CD14-positive monocyte (primary cell): ENCODE measurements at places on chromosomes 7 and 10.

- DNase-seq: no peak
These were observed 23.8 kb upstream of the IFIT2 start for GRCh38 chr10:89278034-89278535.

- DNase-seq: no peak
These were observed 3.6 kb downstream of the ZNF438 start for GRCh38 chr10:31028081-31028480.

GRCh38 chr7:101829821-101830220, 12.4 kb downstream of the CUX1 start:
- DNase-seq: no peak

GRCh38 chr7:50481867-50482266, 31.7 kb upstream of the FIGNL1 start:
- no peak for DNase-seq

DNA sequence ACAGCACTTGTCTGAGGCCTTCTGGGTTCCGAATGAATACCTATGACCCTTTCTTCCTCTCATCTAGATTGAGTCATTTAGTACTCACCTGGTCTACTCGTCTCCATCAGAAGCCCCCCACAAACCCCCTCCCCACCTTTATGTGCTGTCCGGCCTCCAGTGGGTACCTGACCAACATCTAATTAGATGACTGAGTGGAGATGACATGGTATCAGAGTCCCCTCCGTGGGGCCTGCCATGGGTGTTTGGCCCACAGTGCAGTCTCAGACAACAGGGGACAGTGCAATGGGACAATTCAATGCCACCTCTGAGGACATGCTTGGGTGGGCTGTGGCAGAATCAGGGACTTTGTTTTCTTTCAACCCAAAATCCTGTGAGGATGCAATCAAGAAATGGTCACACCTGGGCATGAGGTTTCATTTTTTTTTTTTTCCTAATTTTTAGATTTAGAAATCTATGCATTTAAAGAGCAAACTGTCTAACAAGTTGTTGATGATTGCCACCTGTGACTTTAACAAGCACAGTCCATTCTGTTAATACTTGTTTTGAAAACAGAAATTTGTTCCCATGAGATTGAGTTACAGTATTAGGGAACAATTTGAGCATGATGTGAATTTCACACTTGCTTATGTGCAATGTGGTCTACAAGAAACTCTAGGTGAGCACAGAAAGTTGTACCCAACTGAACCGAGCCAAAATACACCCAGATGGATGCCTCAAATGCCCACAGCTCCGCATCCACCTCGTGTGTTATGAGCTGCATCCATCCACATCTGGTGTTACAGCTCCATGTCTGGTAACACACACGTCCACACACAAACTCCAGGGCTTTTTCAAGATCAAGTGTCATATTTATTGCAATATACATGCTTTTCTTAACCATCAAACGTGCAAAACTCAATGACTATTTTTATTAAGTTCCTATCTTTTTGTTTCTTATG, 27.5 kb downstream of the GPRIN2 start:
- no peak for DNase-seq

DNA sequence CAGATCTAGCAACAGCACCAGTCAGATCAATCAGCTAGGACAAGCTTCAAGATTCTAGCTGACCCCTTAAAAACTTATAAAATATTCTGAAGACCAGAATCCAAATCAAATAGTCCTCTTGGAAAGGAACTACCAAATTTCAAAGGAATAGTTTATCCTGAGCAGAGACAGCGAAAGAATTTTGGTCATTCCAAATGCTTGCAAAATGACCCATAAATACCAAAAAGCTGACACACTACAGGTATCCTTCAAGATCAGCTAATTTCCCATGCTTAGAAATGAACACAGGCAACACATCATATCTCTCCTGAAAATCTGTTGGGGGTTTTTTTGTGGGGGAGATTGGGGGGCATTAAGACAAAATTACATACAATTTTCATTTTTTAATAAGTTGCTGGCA, 78.8 kb downstream of the PDSS1 start:
- DNase-seq: no peak

GRCh38 chr7:28704706-28705105, 253.4 kb downstream of the TRIL start:
- DNase-seq: no peak

- DNase-seq: no peak
These were observed 3.2 kb downstream of the PLPP4 start for GRCh38 chr10:120460186-120460585.

DNA sequence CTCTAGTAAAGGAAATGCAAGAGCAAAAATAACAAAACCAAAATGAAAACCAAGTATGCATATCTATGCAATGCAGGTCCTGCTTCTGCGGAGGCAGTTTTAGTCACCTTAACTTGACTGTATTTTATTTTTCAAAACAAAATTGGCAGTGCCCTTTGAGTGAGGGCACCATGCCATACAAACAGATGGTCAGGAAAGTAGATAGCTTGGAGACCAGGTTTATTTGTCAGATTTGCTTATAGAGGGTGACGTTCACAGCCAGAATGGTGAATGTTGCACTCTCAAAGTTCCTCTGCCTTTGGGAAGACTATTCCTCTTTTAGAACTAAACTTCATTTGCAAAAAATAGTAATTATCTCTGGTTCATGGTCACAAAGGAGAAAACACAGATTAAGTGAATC, 801.9 kb downstream of the ANKRD7 start:
- DNase-seq: no peak

- no peak for DNase-seq
These were observed 32.1 kb downstream of the NRF1 start for GRCh38 chr7:129643550-129644170.

- DNase-seq: no peak
These were observed 274.6 kb upstream of the PLPP4 start for GRCh38 chr10:120182431-120182830.

DNA sequence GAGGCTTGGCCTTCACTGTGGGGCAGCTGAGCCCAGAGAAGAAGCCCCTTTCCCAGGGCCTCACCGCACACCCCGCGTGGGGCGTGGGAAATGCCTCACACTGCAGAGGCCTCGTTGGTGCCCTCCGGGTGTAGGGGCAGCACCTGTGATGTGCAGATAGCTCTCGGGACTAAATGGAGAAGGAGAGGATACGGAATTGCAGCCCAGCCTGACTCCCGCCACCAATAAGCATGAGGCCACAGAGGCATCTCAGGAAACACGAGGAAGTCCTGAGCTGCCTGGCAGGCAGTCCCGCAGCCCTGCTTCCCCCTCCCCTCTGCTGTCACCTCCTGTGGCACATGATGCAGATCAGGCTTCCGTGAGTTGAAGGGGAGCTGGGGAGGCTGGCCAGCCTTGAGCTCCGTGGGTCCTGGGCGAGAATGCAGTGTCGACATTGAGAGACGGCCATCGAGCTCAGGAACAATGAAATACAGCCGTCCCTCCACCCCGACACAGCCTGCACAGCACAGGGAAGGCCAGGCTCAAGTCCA, 59.6 kb upstream of the PPP2R2D start:
- no peak for DNase-seq

DNA sequence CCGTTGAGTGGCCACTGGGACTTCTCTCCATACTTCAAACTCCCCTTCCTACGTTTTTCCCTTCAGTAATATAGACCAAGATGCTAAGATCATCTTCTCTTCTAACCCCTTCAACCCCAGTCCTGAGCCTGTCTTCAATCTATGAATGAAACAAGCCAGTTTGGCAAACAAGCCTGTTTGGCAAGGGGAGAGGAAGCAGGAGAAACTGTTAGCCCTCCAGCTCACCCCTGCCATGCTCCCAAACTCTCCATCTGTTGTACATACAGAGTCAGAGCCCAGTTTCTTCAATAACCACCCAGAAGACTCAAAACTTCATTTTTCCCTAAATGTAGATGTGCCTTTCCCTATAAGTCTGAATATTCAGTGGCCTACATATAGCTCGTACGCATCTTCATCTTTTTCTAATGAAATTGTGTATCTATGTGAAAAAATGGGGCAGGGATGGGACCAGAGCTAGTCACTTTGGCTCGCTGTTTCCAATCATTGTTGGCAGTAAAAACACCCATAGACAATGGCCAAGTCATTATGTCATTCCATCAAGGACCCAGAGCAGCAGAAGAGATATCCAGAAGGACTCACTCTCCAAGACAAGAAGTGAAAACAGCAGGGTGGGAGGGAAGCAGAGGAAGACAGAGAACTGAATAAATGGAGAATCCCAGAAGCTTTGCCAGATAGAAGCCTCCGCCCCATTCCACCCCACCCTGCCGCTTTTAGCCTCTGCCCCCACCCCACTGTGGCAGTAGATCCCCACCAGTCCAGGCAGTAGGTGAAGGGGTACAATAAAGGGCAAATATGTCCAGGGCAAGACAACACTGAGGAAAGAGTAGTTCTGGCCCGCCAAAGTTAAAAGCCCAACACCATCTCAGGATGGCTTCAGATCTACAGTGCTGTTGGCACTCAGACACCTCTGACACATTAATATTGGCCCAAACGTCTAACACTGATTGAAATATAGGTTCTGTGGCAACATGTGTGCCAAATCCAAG, 87.3 kb downstream of the DOCK4 start:
- no peak for DNase-seq

DNA sequence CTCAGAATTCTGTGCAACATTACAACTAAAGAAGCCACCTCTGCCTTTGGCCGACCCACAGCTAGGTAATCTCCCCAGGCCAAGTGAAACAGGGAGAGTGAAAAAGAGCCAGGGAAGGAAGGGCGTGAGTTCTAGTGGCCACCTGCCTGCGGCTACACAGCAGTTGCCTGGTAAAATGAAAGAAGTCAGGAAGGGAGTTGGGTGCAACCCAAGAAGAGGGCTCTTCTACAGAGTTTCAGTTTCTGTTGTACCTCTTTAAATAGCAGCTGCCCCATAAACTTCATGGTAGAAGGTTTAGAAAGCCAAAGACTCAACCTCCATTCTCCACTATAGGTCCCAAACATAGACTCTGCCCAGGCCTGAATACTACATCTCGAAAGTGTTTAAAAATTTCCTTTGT, 76.2 kb upstream of the TMEM168 start:
- DNase-seq: no peak

- DNase-seq: no peak
These were observed 178.0 kb downstream of the MDFIC start for GRCh38 chr7:115099906-115100305.

- no peak for DNase-seq
These were observed 282.2 kb downstream of the NEBL start for GRCh38 chr10:20614911-20615310.

DNA sequence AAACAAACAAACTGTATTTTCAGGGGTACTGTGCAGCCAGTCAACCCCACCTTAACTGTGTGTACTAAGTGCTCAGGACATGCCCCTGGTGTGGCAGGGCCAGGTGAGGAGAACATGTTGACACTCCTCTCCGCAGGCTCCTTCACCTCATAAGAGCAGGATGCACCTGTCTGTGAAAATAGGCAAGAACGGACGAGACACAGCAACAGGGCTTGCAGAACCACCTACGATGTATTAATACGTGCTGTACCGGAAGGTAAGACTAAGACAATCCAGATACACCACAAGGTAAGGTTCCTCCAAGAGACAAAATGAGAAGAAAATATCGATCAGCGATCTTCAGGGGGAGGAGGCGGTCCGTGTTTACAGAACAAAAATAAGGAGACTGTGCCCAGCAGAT, 65.8 kb upstream of the CAMK2B start:
- no peak for DNase-seq

GRCh38 chr7:3655635-3656034, 354.6 kb downstream of the SDK1 start:
- no peak for DNase-seq

GRCh38 chr7:99860281-99861127, 16.3 kb downstream of the OR2AE1 start:
- no peak for DNase-seq

DNA sequence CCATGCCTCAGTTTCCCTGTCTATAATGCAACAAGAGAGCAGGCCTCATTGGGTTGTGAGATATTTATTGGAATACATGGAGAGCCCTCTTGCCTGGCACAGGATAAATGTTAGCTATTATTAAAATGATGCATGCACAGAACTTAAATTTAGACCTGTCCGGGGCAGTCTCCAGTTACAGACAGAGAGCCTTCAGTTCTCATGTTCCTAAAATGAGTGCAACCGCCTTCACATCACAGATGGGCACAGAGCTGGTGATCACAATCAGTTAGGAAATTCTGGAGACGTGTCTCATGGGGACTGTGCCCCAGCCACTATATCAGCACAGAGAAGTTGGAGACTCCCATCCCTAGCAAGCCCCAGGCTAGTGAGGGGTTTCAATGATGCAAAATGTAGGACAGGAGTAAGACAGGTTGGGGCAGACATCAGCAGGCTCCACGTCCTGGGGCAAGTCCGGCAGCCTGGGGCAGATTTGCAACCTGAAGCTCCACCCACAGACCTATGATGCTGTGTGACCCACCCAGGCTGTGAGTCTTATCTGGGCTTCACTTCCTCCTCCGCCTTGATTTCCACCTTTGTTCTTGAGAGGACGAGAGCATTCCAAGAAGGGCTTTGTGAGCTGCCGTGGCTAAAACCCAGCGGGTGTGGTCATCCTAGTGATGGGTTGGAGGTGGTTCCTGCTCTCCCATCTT, 49.4 kb downstream of the CXCL12 start:
- no peak for DNase-seq

- DNase-seq: peak; percentile 48
These were observed 29.2 kb downstream of the COA1 start for GRCh38 chr7:43700059-43700501.

- DNase-seq: peak; percentile 38
These were observed 69.5 kb downstream of the LMBR1 start for GRCh38 chr7:156823435-156823834.

- no peak for DNase-seq
These were observed 1.3 kb upstream of the CLDN4 start for GRCh38 chr7:73829505-73829904.

DNA sequence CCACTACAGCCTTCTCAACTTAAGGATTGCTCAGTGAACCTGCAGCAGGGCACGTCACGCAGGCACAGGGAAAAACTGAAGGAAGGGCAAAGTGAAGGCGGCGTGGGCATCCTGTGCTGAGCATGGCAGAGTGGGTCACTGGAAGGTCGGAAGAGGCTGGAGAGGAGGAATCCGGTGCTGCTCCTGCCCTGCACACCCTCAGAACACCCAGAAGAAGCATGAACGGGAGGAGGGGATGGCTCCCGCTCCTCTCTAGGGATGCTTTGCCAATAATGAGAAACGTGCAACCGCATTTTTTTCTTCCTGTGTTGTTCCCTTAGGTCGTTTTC, 175.1 kb downstream of the TNS3 start:
- no peak for DNase-seq

DNA sequence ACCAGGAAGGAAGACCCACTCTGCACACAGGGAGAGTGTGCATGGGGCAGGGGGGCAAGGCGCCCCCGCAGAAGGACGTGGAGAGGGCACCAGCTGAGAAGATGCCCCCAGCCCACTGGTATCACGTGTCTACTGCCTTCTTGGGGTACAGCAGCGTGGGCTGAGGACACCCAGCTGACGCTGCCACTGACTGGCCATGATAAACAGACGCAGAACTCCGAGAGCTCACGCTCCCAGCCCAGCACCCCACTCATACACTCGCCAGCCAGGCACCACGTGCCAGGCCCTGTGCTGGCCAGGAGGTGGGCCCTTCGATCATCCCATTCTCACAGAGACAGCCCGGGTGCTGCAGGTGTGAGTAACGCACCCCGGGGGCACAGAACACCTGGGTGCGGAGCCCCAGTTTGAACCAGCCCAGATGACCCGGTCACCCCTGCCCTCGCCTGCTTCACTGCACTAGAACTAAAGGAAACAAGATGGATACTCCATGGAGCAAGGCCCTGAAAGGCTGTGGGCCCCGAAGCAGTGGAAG, 199.8 kb downstream of the MAD1L1 start:
- DNase-seq: no peak

- no peak for DNase-seq
These were observed 568.1 kb upstream of the FOXK1 start for GRCh38 chr7:4113976-4114375.
